ENCODE measurements at places on chromosomes 16 and 17.

- DNase-seq = no peak
Observed at GRCh38 chr17:44982113-44982702, 14.1 kb upstream of the C1QL1 start.

DNA sequence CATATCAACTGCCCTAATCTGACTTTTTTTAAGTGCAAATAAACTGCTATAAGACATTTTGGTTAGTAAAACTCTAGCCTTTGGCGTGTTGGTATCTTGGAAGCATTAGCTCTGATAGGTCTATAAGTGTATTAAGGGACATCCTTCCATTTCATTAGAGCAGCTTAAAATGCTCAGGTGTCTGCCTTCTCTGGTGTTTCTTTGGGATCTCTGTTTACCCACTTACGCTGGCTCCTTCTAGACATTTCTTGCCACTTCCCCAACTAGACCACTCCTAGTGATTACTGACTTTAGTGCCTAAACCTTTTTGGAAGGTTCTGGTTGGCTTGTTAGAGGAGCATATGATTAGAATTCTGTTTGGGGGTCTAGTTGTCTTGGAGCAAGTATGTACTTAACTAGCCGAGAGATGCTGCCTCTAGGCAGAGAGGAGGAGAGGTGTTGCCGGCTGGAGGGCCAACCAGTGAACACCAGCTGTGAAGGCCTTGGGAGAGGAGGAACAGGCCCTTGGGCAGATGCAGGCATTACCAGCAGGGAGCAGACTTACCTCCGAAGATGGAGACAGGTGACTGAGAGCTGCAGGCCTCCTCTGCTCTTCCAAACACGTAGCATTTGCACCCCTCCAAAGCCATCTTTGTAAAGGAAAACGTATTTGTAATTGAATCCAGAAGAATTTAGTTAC is 15.2 kb upstream of the CLEC18C start:
- no peak for DNase-seq

DNA sequence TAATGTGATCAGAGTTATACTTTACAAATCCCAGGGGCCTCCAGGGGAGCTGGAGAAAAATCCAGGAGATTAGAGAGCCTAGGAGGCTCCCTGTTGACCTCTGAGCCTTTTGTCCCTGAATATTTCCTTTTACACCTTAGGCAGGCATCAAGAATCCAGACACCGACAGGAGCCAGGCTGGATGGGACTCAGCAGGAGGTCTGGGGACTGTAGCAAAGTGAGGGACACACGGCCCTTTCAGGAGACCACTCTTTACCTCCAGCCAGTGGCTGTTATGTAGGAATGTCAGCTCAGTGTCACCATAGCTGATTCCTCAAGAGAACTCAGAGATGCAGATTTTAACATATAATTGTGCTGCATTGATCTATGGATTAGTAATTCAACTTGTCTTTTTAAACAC is 198.4 kb downstream of the SHISA9 start:
- no peak for DNase-seq

DNA sequence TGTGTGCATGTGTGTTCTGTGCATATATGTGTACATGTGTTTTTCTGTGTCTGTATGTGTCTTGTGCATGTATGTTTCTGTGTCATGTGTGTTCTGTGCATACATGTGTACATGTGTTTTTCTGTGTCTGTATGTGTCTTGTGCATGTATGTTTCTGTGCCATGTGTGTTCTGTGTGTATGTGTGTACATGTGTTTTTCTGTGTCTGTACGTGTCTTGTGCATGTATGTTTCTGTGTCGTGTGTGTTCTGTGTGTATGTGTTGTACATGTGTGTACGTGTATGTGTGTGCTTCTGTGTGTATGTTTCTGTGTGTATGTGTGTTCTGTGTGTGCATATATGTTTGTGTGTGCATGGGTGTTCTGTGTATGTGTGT is 8.4 kb upstream of the RAB37 start:
- no peak for DNase-seq

- no peak for DNase-seq
Observed at GRCh38 chr16:49498264-49498663, 124.7 kb downstream of the C16orf78 start.

GRCh38 chr16:450785-451512 is 25.5 kb downstream of the RAB11FIP3 start:
- DNase-seq = no peak

DNA sequence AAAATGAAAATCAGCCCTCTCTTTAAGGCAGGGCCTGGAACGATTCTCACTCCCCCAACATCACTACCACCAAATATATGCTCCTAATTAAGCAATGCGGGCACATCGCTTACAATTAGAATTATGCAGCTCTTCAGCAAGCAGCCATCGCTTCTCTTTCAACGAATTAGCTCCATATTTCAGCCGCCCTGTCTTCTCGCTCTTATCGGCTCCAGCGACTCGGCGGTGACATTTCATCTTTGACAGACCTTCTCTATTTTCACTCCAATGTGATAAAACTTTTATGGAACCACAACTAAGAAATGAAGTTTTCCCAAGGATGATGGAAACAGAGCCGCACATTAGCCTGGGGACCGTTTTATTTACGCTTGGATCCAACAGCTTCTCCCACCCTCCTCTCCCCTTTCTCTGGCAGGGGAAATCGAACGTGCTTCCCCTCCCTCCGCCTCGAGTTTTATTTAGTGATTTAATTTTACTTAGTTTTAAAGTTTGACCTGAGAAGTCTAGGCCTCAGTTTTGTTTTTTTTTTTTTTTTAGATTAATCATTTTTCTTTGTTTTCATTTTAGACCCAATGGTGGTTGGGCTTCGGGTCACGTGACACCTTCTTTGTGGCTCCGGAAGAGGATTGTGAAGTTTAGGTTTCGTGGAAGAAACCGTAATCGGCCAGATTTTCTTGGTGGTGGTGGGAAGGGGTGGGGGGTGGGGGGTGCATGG is 3.1 kb upstream of the HOXB2 start:
- DNase-seq = no peak

DNA sequence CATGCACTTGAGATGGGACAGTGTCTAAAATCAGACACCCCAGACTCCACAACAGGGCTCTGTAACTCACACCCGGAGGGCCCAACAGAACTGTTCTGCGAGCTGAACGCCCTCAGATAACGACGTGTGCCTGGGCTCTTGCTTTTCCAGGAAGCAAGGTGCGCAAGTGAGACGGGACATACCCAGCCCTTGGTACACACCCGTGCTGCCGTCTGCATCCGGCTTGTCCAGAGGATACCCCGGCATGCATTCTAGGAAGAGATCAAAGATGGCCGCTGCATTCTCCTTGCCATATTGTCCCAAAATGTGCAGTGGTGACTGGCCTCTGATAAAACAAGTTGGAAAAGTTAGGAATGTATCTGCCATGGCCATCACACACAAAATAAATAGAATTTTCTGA is 29.4 kb downstream of the CYB5D2 start:
- DNase-seq = no peak

- no peak for DNase-seq
Observed at GRCh38 chr17:27569884-27570577, 61.0 kb upstream of the LGALS9 start.

GRCh38 chr17:20241855-20242254 is 225.5 kb downstream of the LGALS9B start:
- DNase-seq = no peak

GRCh38 chr16:89860747-89861304 is 12.6 kb upstream of the TCF25 start:
- DNase-seq = peak; percentile 96

- no peak for DNase-seq
Observed at GRCh38 chr16:72921620-72922019, 126.3 kb downstream of the ZFHX3 start.

DNA sequence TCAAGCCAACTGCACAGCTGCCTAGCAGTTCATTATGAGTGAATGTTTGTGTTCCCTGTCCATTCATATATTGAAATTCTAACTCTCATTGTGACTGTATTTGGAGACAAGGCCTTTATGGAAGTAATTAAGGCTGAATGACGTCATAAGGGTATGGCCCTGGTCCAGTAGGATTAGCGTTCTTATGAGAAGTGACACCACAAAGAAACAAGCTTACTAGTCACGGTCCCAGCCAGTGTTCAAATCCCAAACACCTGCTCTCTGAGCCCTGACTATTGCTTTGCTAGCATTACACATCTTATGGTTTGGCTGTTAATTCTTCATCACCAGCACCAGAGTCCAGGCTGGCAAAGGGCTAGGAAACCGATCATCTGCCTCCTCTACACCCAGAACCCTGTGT is 2.2 kb downstream of the ZNF668 start:
- DNase-seq = no peak

GRCh38 chr17:54237911-54238515 is 415.3 kb downstream of the KIF2B start:
- DNase-seq = no peak

Data from GM12891 (cell line).